ENCODE measurements at places on chromosomes 3 and 15.

- DNase-seq = no peak
Observed at GRCh38 chr3:170240142-170240541, 17.9 kb downstream of the PRKCI start.

DNA sequence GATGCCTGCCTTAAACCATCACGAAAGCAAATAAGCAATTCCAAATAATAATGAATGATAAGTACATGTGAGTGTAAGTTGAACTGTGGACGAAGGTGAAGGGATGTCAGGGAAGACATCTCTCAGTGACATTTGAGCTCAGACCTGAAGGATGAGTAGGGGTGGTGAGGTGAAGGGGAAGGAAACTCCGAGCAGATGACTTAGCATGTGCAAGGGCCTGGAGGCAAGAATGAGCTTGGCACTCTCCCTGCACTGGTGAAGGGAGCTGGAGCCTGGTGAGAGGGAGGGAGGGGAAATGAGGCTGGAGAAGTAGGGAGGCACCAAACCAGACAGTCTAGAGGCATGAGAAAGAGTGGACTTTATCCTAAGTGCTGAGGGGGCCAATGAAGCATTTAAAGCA, 84.3 kb downstream of the MTHFS start:
- DNase-seq = no peak

DNA sequence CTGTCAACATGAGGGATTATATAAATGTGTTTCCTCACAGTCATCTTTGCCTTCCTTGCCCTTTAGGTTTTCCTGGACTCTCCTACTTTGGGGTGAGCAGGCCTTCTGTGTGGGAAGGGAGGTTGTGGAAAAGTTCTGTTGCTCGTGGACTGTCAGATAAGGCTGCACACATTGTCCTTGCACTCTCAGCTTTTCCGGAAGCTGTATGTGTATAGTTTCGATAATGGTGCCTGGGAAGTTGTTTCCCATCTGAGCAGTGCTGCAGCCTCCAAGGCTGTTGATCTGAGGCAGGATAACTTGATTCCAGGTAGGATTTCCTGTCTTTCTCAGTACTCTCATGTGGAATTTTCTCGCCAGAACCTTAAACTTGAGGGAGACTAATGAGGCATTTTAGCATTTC, 297.8 kb upstream of the AZI2 start:
- no peak for DNase-seq

GRCh38 chr3:160678292-160678842, 1.4 kb downstream of the ARL14 start:
- DNase-seq = no peak

DNA sequence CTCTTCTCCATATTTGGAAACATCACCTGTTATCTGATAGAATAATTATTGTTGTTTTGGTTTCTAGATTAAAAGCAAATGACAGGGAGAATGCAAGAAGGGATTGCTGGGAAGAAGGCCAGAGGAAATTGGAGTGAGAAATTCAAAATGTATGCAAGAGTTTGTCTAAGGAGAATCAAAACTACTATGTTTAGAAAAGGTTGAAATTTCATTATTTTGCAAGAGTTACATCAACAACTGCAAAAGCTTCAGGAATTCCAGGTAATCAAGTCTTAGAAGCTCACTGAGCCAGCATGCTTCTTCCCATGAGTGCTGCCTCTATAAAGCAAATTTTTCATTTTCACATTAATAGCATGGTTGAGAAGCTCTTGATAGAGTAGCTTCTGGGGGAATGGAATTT, 177.2 kb upstream of the GBE1 start:
- DNase-seq = no peak

GRCh38 chr15:45648521-45649200, 13.8 kb downstream of the SQOR start:
- DNase-seq = no peak

DNA sequence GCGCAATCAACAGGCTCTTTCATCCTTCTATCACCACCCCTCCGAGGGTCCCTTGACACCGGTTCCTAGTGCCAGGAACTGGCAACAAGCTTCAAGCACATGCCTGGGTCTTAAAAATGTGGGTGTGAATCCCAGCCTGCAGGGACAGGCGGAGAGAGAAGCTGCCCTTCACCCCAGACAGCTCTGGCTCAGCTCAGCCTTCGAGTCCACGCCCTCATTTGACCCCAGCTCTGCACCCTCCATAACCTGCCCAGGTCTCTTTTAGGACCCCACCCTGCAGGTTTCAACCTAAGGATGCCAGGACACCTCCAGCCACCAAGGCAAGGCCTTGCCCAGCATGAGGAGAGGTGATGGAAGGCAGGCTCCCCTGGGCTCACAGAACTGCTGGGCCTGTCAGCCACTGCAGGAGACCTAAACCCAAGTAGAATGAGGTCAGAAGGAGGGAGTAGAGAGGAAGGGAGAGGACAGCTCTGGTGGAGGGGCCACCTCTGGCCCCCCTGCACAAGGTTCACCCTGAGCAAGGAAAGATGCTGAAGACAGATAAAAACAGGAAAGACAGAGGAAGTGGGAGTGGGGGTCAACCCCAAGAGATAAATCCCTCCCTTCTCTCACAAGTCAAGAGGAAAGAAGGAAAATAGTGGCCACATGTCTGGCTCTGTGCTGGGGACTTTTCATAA, 2.6 kb upstream of the LOXL1 start:
- no peak for DNase-seq

- DNase-seq = no peak
Observed at GRCh38 chr3:15654127-15654526, 52.6 kb downstream of the BTD start.

DNA sequence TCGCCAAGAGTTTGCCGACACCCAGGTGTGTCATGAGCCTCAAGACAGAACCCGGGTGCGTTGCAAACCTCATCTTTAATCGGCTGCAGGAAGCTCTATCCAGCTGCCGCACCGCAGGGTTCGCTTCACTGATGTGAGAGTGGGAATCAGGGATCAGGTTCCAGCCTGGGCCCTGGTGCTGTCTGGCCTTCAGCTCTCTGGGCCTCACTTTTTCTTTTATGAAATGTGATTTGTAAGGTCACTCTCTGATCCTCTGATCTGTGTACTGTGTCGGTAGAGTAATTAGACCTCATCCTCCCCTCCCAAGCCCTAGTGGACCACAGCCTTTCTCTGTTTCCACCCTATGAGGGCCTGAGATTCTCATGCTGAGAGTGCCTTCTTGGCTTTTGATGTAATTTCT, 202.8 kb upstream of the UBE2E1 start:
- no peak for DNase-seq

GRCh38 chr15:90512276-90512675, 17.4 kb upstream of the CRTC3 start:
- DNase-seq = no peak

DNA sequence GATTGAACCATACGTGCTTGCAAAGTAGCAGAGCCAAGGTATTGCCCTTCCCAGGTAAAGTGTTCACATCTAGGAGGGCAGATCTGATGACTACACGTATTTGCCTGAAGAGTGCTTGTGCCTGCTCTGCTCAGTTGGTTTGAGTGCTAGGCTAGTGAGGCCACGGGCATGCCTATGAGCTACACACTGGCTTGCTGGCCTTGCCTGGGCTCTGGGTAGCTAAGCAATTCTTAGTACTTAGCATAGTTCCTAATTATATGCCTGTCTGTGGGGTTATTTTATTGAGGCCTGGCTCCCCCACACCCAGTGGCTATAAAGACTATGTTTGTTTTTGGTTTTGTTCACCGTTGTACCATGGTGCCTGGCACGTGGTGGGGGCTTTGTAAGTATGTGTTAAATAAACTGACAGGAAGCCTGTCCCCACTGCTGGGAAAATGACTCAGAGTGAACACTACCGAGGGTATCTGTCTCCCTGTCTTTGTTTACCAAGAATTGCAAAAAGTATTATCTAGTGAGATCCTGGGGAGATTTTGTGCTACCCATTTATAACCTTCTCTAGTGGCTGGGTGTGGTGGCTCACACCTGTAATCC, 72.1 kb upstream of the ETV5 start:
- no peak for DNase-seq

- no peak for DNase-seq
Observed at GRCh38 chr3:66322436-66322835, 101.6 kb downstream of the SLC25A26 start.

All from spinal cord (tissue), 10 donors.